NB4 (cell line): ENCODE measurements at places on chromosomes 3 and 15.
A peak's percentile ranks its signal among the peaks of the same experiment; 100 is the strongest.

- no peak for DNase-seq
Observed at GRCh38 chr3:134430174-134430573, 55.6 kb downstream of the ANAPC13 start.

DNA sequence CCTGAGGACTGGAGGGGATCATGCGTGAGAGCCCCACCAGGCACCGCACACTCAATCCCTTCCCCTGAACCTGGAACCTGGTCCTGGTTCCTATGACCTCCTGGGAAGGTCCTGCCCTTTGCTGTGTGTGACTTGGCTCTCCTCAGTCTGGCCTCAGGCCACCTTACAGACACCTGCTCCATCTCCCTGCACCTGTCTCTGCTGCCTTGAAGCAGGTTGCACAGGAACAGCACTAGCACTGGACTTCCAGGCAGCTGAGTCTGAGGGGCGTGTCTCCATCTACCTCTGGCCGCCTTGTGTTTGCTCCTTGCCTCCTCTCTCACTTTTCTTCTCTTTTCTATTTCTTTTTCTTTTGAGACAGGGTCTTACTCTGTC lies 15.4 kb downstream of the PSTPIP1 start:
- DNase-seq = no peak

DNA sequence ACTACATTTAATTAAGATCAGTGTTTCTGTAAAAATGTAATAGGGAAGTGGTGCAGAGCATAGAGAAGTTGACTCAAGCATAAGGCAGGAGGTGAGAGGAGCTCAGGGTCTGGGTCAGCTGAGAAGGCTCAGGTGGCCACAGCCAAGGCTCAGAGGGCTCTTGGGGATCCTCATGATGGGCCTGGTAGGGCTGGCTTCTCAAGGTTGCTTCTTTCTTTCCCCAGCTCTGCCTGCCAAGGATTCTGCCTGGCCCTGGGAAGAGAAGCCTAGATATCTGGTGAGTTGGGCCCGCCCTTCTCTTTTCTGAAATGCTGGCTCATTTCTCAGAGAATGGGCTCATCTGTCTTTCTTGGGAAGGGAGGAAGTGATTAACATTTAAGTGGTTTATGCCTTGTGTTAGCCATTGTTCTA lies 6.5 kb downstream of the ZNF589 start:
- peak; percentile 34 for DNase-seq

GRCh38 chr3:100813828-100814227 lies 104.5 kb downstream of the TFG start:
- DNase-seq = no peak

DNA sequence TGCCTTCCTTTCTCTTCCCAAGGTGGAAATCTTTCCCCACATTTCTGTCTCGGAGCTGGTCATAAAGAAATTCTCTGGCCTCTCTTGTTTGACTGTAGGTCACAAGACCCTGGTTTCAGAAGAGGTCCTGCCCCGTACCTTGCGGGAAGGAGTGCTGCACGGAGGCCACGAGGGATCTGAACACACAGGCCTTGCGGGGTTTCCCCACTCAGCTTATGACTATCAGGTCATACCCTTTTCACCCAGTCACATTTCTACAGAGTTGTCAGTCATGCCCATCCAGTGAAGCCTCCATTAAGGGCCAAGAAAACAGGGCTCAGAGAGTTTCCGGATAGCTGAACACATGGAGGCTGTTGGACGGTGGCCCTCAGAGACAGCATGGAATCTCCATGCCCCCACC lies 54.7 kb upstream of the ATP13A3 start:
- DNase-seq = no peak

DNA sequence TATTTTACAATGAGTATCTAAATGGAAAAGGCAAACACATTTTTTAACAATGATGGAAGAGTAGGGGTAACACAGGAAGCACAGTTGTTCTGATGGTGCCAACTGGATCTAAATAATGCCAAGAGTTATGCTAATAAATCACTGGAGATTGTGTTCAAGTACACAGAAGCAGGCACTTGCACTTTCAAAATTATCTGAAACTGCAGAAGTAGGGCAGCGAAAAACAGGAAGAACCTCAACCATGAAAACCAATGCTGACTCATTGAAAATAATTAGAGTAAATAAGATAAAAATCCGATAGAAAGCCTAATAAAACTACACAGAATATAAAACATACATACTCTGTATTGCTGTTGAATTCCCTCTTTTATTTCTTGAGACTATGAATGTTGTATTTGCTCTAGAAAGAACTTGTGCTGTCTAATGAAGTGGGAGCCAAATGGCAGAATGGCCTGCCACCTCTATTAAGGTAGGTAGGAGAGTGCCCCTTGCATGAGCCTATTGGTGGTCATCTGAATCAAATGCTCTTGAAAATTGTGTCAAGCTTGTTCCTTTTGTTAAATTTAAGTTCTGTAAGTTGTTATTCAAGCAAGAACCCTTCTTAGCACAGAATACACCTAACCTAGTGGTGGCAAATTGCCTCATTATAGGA lies 93.7 kb downstream of the ABI3BP start:
- DNase-seq = peak; percentile 8

DNA sequence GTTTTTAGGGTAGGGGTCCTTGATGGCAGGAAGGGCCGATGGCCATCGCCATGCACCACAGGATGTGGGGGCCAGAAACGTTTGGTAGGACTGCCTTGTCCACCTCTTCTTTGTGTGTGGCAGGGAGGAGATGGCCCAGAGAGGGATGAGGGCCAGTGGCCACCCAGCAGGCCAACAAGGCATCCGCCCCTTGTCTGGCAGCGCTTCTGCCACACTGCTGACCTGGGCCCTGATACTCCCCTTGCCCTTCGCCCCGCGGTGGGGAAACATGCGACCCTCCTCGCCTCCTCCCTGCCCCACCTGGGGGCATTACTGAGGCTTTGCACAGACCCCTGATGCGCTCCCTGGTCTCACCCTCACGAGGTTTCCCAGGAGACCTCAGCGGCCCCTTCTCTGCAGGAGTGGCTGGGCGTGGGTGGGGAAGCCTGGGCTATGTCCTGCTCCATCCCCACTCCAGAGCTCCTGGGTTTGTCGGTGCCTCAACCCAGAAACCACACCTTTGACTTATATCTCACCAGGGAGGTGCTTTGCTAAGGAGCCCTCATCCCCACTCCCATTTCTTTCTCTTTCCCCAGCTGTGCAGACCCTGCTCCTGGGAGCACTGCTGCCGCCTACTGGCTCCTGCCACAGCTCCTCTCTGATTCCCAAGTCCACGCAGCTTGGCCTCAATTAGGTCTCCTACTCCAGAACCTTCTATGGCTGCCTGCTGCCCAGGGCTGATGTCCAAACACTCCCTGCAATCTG lies 38.7 kb downstream of the FEM1B start:
- DNase-seq = no peak

DNA sequence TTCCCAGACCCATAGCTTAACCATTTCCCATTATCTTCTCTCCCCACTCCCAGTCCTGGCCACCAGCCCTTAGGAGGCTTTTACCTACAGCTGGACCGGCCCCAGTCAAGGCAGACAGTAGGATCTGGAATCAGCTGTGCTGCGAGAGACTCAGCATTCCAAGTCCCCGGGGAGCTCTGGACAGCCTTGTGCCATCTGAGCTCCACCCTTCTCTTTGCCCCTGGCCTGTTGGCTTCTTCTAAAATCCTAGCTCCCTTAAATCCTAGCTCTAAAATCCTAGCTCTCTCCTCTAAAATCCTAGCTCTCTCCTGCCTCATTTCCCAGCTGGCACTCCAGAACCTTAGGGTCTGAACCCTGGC lies 21.3 kb downstream of the MEGF11 start:
- DNase-seq = no peak

- no peak for DNase-seq
Observed at GRCh38 chr3:169603661-169604060, 59.9 kb downstream of the MECOM start.

GRCh38 chr3:98801043-98801747 lies 38.1 kb downstream of the ST3GAL6 start:
- DNase-seq = no peak

DNA sequence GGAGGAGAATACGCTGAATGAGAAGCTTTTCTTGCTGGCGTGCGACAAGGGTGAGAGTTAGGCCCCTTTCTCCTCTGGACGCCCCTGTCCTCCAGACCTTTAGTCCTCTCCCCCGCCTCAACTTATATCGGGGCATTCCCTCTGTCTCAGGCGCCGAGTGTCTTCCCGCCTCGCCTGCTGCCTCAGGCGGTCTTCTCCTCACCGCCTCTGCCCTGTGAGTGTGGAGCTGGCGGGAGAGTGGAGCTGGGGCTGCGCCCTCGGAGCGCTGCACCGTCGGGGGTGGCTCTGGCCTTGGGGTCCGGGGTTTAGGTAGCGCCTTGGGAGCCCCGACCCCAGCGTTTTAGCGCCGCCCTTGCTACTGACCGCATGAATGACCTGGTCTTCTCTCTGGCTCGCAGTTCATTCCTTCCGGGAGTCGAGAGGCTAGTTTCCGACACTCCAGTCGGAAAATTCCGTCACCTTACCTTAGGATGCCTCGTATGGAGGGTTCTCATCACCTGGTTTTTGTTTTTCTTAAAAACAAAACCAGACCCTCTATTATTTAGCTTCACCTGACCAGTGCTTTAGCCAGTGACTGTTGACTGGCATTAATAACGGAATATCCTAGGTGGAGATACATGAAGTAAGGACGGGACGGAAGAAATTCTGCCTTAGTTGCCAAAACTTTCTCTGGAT lies 985 bp downstream of the TRPC1 start:
- no peak for DNase-seq

- peak; percentile 5 for DNase-seq
Observed at GRCh38 chr15:81666839-81667238, 292.8 kb upstream of the TMC3 start.

DNA sequence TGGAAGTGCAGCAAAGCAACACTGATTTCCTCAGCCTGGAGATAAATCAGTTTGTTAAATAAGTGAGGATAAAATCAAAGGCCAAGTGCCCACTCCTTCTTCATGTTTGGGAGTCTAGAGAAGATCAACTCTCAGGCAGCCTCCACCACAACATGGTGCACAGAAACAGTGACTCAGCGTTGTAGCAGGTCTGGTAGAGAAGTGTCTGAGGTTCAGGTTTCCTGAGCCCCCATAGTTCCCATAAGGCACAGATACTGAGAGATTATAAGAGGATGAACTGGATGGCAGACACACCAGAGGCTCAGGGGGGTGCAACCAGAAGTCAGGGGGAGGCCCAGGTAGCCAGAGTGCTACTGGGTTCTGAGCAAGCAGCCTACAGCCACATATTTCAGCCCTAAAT lies 166.7 kb downstream of the FRMD5 start:
- peak; percentile 3 for DNase-seq

DNA sequence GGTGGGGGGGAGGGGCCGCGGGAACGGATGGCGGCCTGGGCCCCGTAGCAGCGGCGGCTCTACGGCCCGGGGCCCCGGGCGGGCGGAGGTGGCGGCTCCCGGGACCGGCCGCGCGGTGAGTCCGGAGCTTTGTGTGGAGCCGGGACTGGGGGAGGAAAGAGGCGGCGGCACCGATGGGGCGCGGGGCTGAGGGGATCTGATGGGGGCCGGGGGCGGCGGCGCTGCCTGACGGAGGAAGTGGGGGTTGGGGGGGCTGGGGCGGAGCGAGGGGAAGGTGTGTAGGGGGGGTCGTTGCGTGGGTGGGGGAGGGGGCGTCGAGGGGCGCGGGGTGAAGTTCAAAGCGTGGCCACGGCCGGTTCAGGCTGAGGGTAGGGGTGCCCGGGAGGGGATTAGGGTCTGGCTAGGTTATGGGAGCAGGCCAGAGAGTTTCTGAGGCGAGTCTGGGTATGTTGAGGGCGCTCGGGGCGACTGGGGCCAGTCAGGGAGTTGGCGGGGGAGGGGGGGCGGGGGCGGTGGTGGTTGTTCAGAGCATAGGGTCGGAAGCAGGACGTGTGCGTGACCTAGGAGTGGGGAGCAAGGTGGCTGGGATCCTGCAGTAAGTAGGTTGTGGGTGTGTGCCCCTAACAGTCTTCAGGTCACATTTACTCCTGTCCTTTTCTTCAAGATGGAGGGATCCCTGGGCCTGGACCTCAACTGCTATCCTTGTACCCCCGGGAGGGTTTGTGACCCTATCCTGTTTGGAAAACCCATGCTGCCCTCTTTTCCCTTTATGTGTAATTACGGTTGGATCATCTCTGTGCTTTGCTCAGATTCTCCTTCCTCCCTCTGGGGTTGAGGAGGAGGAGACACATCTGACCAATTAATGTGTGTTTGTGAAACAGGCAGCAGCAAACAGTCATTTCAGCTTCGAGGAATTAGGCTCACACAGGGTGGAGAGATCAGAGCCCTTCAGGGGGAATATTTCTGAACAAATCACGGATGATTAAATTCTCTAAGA lies 644 bp downstream of the ZNF609 start:
- peak; percentile 77 for DNase-seq

DNA sequence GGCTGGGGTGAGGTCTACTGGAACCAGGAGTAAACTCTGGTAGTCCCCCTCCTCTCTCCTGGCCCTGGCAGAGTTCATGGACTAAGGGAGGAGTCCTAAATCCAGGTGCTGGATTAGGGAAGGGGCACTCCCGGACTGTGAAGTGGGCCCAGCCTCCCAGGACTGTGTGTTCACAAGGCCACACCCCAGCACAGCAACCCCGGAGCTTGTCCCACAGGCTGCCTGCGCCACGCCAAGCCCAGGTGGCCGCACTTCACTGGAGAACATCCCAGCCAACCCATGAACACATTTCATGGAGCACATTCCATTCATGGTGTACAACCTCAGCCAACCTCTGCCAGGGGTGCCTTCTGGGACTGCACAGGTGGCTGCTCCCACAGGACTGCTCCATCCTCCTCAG lies 8.2 kb downstream of the ARPIN start:
- DNase-seq = no peak

DNA sequence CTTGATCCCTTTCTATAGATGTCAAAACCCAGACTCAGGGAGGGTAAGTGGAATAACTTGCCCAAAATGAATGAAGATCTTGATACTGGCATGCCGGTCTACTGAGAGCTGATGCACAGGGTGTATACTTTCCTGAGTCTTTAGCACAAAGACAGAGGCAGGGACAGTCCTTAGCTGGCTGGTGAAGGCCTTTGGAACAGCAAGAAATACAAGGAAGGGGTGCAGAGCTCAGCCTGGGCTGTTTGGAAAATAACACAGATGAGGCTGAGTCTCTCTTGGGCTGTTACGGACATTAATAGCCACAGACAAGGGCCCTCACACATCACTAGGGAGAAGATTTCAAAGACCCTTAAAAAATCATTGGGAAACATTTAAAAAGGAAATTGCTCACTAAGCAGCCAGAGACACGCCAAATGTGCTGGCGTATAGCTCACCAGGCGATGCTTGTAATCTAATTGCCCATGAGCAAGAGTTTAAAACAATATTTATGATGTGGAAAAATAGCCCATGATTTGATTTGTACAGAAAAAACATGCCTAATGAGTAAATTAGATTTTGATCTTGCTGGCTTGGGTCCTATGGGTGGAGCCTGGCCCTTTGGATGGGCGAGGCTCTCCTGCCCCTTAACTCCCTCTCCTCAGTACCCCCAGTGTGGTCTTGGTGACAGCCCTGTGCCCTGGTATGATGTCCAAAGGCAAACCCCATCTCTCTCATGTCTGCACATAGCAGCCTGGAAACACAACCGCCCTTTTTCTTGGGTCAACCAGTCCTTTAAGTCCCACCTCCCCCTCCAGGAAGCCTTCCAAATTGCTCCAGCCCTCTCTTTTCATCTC lies 81.8 kb upstream of the MRPS22 start:
- no peak for DNase-seq

GRCh38 chr3:107929088-107929487 lies 161.7 kb downstream of the CD47 start:
- DNase-seq = no peak

GRCh38 chr3:148026009-148026588 lies 616.9 kb downstream of the ZIC1 start:
- DNase-seq = no peak
